Omental fat pad (tissue), 4 donors: ENCODE measurements at places on chromosomes 2 and 18.

- DNase-seq: no peak
These were observed 35.3 kb downstream of the CYP26B1 start for GRCh38 chr2:72112401-72112800.

DNA sequence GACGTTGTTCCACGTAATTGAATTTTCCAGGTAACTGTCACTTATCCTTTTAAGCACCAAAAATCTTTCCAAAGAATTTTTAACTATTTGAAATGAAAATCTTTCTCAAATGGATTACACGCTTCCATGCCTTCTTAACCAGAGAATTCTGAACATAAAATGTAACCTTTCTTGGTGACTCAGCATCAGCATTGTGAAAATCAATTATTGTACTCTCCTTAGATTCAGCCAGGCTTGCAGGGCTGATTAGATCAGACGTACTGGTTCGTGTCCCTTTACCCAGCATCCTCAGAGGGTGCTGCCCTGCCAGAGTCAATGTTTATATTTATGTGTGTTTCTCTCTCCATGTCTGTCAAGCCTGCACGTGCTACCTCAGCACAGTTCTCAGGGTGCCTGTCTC is 623.9 kb downstream of the CNTNAP5 start:
- no peak for DNase-seq

DNA sequence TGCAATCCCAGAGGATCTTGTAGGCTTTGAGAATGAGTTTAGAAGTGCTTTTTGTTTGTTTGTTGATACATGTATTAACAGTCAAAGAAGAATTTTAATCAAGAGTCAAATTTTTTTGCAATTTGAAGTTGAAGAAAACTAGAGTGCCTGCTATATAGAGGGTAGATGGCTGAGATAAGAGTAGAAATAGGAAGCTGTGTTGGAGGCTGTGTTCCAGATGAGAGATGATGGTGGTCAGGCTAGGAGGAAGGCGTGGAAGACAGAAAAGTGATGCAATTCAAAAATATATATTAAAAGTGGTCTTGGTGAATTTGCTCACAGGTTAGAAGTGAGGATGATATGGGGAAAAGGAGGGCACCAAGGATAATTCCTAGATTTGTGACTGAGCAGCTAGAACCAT is 978.3 kb downstream of the BCL11A start:
- DNase-seq: no peak

DNA sequence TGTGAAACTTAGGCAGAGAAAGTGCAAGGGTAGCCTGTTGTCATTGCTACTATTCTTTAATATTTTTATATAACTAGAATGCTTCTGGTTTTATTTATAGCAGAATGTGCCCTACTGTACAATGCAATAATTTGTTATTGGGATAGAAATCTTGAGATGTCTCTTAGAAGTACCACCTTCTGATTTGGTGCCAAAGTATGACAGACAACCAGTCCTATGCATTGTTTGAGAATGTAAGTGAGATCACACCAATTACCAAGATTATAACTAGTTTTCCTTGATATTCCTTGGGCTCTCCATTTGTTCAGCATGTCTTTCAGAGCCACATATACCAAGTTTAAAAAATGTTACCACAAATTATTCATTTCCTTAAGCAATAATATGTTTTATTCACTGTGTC is 399.7 kb downstream of the CPS1 start:
- no peak for DNase-seq

DNA sequence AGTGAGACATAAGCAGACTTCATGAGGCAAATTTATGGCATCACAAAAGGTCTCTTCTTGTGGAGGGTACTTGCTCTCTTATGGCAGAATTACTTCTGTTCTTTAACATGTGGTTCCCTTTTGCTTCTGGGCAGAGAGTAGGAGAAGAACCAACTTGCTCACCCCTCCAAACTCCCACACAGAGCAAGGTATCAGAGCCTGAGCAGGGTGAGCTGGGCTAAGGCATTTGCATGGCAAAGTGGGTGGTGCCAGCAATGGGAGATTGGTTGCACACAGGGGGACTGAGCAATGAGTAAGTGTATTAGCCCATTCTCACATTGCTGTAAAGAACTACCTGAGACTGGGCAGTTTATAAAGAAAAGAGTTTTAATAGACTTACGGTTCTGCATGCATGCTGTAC is 64.2 kb upstream of the ITGB6 start:
- DNase-seq: no peak

- DNase-seq: no peak
These were observed 26.5 kb downstream of the NCKAP1 start for GRCh38 chr2:183011743-183012142.

DNA sequence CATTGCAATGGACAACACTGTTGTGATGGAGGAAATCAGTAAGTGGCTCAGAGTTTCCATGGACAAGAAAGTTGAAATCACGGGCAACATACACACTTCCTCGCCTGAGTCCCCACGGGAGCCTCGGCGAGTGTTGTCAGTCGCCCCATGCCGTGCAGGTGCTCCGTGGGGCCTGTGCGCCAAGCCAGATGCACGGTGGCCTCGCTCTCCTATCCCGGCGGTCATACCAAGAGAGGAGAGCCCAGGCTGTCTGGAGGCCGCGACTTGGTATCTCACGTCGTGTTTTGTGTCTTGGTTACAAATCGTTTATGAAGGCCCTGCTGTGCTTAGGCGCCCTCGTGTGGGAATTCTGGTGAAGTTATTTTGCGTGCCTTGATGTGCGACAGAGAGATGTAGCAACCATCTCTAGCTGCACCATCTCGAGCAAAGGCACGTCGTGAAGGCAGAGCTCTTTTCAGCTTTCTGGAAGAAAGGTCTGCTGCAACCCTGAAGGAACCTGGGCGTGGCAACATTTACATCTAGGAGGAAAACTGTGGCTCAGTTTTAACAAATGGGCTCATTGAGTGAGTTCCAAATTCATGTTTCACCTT is 21.8 kb downstream of the ATG4B start:
- DNase-seq: peak; percentile 37

GRCh38 chr2:68970566-68971265 is 3.7 kb upstream of the GKN1 start:
- DNase-seq: no peak

GRCh38 chr2:238606311-238606710 is 179.6 kb downstream of the ASB1 start:
- no peak for DNase-seq

GRCh38 chr2:23706613-23707078 is 220.3 kb downstream of the ATAD2B start:
- no peak for DNase-seq

- DNase-seq: no peak
These were observed 150.1 kb downstream of the UXS1 start for GRCh38 chr2:106044021-106044420.

DNA sequence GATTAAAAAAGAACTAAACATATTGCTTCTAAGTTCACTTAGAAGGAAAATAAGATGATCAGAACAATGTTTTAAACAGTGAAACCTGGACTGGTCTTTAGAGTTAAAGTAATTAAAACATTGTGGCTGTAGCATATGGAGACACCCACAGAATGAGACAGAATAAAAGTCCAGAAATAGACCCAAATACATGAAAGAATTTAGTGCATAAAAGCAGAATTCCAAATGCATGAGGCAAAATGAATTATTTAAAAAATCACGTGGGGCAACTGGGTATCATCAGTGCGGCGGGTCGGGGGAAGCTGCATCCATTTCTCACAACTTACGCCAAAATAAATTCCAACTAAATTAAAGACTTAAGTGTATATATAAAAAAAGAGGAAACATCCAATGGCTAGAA is 12.1 kb downstream of the RNF149 start:
- no peak for DNase-seq

DNA sequence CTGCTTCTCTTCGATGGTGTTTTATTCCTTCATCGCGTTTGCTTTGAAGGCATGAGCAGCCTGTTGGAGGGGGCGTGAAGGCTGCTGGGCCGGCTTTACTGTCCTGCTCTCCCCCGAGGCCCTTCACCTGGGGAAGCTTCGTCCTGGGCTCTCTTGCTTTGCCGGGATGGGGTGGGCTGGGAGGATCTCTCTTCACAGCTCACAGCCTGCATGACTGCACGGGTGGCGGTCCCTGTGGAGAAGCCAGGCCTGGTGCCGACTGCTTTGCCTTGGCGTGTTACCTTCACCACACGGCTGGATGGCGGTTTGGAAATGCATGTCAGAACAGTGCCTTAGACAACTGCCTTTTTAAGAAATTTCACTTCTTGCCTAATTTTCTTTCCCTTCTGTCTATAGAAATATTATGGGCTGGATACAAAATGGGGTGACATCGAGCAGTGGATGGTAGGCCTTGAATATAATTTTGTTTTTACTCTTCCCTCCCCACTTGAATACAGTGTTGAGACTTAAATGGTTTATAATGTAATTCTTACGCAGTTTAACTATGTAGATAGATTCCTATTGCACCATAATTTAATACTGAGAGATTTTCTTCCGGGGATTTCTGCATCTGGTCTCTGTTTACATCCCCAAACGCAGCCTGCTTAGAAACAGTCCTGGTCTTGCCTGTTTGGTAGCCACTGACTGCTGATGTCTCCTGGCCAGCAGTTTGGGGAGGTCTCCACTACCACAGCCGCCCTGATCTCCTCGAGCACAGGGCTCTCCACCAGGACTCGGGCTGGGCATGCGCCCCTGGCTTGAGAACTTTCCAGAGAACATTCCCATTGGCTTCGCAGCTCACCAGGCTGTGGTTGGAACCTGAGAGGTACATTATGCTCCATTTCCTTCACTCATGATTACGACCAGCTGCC is 81.0 kb upstream of the RBM44 start:
- DNase-seq: no peak

GRCh38 chr2:111704246-111704645 is 179.7 kb downstream of the ANAPC1 start:
- DNase-seq: no peak

- no peak for DNase-seq
These were observed 21.5 kb upstream of the NABP1 start for GRCh38 chr2:191656391-191656790.

GRCh38 chr2:54387059-54387991 is 68.8 kb upstream of the SPTBN1 start:
- DNase-seq: no peak

GRCh38 chr2:64401529-64401880 is 52.5 kb upstream of the LGALSL start:
- DNase-seq: no peak

- DNase-seq: no peak
These were observed 40.2 kb downstream of the EFR3B start for GRCh38 chr2:25082002-25082622.

- no peak for DNase-seq
These were observed 48.0 kb upstream of the ID2 start for GRCh38 chr2:8633735-8634313.

- DNase-seq: no peak
These were observed 256.4 kb upstream of the TCF4 start for GRCh38 chr18:55844382-55844781.

DNA sequence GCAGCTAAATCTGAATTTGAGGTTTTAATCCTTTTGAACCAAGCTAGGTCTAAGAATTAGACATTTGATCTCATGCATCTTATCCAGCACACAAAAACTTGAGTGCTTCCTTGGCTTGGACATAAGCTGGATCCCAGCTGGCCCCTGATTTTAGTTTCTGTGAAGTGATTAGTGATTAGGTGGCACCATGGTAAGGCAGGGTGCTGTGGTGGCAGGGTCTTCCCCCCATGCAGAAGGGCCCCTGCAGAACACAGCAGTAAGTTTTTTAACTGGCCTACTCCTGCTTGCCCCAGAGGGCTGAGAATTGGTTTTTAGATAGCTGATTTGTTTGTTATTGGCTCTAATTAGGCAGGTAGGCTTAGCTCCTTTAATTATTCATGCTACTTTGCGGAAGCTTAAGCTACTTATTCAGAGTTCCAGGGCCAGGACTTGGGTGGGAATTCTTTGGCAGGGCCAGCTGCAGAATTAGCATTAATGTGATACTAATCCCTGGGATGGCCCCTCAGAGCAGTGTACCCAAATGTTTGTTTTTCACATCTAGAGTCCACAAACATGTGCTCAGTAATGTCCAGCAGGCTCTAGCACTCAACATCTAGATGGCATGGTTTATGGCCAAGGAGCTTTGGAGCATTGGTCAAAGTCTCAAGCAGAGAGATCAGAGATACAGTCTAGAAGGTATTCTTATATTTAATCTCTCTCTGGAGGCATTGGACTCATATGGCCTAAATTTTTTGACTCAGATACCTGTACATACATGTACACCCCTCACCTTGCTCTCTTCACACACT is 99.6 kb downstream of the FMNL2 start:
- DNase-seq: no peak

- no peak for DNase-seq
These were observed 237.6 kb upstream of the TRIB2 start for GRCh38 chr2:12479065-12479601.

DNA sequence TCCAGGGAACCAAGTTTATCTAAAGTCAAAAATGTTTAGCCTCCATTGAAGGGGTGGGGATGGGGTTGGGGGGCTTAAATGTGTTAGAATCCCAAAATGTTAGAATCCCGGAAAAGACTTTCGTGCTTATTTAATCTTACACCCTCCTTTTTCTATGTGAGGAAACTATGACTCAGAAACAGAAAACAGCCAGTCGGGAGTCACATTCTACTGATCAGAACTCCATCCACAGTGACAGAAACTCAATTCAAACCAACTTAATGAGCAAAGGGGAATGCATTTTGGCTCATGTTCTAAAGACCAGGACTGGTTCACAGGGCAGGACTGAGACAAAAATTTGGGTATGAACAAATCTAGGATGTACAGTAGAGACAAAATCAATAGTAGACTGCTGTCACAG is 31.9 kb upstream of the AFTPH start:
- no peak for DNase-seq

DNA sequence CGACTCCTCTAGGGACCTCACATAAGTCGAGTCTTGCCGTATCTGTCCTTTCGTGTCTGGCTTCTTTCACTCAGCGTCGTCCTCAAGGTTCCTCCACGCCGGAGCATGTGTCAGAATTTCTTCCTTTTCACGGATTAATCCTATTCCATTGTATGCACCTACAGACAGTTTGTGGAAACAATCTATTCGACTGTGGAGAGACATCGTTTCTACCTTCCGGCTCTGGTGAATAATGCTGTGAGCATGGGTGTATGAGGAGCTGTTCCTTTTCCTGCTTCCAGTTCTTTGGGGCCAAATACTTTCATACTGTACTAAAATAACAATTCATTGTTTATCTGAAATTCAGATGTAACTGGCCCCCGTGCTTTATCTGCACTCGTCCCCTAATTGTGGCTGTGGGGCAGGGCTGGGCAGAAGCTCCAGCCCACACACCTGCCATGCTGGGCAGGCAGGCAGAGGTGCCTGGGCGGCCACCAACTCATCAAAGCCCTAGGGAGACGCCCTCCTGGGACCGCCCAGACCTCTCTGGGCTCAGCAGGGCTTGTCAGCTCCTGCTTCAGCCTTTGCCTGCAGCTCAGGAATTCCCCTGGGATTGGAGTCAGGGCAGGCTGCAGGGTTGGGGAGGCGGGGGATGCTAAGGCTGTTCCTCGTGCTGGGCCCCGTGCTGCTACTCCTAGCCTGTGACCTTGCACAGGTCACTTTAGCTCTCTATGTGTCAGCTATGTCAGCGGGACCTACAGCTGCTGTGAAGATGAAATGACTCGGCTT is 14.5 kb downstream of the GPC1 start:
- no peak for DNase-seq
